GM03348 (cell line): ENCODE measurements at places on chromosomes 16 and 17.
A peak's percentile ranks its signal among the peaks of the same experiment; 100 is the strongest.

- no peak for DNase-seq
Observed at GRCh38 chr17:41678907-41679739, 9.6 kb upstream of the EIF1 start.

DNA sequence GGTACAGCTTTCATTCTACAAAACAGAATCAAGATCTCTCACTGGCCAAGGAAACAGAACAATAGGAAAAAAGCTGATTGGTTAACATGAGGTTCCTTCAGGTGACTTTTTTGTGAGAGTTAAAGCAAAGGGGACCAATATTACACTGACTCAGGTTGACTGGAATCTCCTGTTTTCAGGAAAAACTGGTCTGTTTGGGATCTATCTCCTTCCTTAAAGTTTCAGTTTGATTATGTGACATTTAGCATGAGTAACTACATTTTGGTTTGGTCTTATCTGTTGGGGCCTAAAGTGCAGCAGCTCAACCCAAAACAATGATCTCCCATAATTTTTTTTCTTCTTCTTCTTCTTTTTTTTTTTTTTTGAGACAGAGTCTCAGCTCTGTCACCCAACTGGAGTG is 9.7 kb downstream of the NUPR1 start:
- DNase-seq, result no peak

- peak; percentile 78 for DNase-seq
Observed at GRCh38 chr16:30628628-30629540, 18.7 kb upstream of the ZNF689 start.

GRCh38 chr17:17183744-17184143 is 22.4 kb downstream of the PLD6 start:
- no peak for DNase-seq
